ENCODE measurements at places on chromosomes 16 and 17.

- no peak for DNase-seq
Measured at GRCh38 chr16:84836234-84836647, 16.5 kb downstream of the CRISPLD2 start.

- no peak for DNase-seq
Measured at GRCh38 chr17:1511756-1512321, 4.6 kb downstream of the INPP5K start.

- no peak for DNase-seq
Measured at GRCh38 chr16:82157534-82157812, 12.6 kb downstream of the MPHOSPH6 start.

- no peak for DNase-seq
Measured at GRCh38 chr16:27432558-27432957, 30.6 kb downstream of the IL21R start.

DNA sequence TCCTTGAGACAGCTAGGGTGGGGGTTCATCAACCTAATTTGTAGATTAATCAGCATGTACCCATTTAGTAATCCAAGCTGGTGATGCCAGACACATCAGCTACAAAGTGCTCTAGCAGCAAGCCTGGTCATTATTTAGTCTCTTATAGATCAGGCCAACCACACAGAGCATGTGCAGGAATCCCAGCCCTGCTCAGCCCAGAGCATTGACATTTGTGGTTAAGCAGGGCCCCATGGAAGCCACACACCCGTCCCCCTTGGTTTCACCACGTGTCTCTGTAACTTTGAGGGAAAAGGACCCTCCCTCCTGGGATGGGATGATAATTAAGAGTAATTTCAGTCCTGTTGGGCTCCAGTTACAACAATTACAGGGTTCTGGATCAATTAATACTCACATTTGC, 268.8 kb upstream of the RPL38 start:
- DNase-seq, result no peak

DNA sequence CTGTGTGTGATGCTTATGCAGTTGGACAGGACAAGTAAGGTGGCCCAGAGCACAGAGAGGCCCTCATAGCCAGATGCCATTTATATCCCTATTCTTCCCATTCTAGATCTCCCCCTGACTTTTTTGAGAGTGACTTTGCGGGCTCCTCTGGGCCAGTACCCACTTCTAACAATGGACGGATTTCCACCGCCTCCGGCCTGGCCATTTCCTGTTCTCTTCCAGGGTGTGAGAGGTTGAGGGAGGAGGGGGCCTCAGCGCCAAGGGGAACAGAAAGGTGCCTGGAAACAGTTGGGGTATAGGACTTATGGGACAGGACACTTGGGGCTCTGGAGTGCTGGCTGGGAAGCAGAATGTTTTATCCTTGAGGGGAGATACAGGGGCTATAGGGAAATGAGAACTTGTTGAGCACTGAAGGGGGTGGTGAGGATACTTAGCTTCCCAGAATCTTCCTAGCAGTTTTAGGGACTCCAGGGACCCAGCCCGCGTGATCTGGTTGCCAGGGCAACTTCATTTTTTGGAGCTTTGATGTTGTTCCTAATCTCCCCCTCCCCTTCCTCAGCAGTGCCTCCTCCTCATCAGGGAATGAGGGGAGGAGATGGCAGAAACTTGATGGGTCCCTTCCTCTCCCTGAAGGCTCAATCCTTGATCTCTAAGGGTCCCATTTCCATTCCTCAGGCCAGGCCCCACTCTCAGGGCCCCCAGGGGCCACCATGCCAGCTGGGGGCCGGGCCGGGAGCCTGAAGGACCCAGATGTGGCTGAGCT, 3.6 kb downstream of the TAOK2 start:
- DNase-seq, result no peak

DNA sequence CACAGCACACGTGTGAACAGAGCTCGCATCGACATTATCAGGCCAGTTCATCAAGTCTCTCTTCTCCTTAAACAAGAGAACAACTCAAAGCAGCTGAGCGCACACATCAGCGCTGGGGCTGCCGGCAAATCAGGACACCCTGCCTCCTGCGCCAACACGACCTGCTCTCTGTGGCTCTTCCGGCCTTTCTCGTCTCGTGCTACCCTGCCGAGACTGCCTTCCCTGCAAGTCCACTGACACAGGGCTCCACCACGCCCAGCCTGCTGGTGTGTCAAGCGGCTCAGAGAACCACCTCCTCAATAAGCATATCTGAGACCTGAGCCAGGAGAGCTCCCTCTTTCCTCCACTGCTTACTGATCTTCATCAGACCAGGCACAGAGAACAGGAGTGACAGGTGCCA, 96.9 kb downstream of the ZNF778 start:
- no peak for DNase-seq

GRCh38 chr16:77612596-77612995, 109.7 kb upstream of the NUDT7 start:
- DNase-seq, result no peak

GRCh38 chr16:11302977-11303376, 21.8 kb upstream of the PRM1 start:
- DNase-seq, result no peak

- no peak for DNase-seq
Measured at GRCh38 chr17:65572186-65572580, 10.7 kb upstream of the AXIN2 start.

- DNase-seq, result no peak
Measured at GRCh38 chr16:13463619-13464018, 456.3 kb upstream of the ERCC4 start.

DNA sequence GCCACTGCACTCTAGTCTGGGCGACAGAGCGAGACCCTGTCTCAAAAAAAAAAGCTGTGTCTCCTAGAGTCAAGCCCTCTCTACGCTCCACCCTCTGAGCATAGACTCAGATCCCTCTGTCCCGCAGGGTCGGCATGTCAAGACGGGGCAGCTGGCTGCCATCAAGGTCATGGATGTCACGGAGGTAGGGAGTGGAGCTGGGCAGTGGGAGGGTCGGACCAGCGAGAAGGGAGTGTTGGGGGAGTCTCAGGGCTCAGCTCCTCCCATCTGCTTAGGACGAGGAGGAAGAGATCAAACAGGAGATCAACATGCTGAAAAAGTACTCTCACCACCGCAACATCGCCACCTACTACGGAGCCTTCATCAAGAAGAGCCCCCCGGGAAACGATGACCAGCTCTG, 18.5 kb upstream of the C17orf107 start:
- DNase-seq, result no peak

DNA sequence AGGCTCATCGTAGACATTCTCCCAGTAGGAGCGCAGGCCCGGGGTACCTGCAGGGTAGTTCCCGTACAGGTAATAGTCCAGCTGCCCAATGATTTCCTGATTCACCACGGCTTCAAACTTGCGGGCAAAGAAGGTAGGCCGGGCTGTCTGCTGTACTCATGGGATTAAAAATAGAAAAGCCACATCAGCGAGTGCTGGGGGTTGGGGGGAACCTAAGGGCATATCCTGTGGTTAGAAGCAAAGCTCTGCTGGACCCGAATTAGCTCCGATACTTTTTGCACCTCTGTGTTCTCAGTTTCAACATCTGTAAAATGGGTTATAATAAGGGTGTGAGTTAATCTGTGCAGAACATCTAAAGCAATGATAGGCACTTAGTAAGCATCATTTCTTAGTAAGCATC, 336.2 kb downstream of the XYLT1 start:
- DNase-seq, result no peak

DNA sequence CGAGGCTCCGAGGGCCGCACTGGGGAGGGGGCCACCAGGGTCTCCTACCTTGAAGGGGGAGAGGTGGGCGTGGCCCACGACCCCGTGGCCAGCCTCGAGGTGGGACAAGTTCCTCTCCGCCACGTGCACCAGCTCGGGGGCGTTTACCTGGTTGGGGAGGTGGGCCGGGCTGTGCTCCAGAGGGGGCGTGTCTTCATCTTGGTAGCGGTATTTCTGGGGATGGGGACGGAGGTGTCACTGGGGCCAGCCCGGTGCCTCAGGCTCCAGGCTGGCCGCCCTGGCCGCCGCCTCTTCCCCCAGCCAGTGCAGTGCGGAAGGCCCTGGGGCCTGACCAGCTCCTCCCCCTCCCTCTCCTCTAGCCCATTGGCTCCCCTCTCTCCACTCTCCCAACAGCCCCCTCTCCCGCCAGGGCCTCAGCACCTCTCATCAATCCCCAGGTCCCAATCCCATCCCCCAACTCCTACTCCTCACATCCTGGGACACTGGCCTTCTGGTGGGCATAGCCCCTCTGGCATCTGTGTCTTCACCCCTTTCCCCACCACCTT, 11.5 kb downstream of the DLG4 start:
- DNase-seq, result no peak

GRCh38 chr16:19559242-19559910, 3.9 kb downstream of the VPS35L start:
- peak; percentile 63 for DNase-seq

DNA sequence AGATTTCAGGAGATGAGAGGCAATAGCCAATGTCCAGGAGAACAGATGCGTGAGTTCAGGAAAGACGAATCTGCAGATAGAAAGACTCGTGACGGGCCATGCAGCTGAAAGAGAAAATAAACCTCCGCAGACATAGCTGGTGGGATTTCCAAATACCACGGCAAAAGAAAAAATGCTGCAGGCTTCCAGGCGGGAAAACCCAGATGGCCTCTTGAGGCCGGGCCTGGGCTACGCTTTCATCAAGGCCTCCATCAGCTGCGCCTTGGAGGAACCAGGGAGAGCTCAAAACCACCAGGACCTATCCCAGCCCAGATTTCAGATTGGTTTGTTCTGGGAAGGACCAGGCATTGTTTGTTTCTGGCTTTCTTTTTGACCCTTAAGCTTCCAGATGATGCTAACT, 16.7 kb downstream of the CCDC40 start:
- DNase-seq, result no peak

- no peak for DNase-seq
Measured at GRCh38 chr17:10992106-10992880, 154.4 kb upstream of the PIRT start.

DNA sequence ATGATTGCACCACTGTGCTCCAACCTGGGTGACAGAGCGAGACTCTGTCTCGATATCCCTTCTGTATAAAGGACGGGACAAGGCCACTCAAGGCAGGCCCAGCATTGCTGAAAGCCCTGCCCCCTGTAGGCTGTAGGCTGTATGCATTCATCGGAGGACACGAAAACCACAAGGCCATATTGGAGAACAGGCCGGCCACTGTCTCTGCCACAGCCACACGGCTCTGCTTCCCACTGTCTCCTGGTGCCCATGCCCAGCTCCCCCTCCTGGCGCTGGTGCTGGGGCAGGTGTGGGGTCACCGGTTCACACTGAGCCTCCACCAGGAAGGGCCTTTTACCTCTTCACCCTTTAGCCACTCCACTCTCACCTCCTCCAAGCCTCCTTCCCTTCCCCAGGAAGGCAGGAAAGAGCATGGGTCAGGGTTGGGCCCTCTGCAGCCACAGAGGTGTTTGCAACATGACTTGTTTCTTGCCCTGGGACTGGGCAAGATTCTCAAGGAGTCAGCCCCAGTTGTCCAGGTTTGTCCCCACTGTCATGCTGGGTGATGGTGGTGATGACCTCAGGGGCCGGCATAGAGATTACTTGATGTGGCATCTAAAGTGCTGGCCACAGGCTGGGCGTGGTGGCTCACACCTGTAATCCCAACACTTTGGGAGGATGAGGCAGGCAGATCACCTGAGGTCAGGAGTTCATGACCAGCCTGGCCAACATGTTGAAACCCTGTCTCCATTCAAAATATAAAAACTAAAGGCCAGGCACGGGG, 5.3 kb upstream of the NTN3 start:
- peak; percentile 71 for DNase-seq

GRCh38 chr17:3915995-3916696, at the start of gene P2RX1:
Gene P2RX1 (minus strand): TSS chr17:3916465. CDS start chr17:3916225, 240 bp downstream.
- peak; percentile 94 for DNase-seq

DNA sequence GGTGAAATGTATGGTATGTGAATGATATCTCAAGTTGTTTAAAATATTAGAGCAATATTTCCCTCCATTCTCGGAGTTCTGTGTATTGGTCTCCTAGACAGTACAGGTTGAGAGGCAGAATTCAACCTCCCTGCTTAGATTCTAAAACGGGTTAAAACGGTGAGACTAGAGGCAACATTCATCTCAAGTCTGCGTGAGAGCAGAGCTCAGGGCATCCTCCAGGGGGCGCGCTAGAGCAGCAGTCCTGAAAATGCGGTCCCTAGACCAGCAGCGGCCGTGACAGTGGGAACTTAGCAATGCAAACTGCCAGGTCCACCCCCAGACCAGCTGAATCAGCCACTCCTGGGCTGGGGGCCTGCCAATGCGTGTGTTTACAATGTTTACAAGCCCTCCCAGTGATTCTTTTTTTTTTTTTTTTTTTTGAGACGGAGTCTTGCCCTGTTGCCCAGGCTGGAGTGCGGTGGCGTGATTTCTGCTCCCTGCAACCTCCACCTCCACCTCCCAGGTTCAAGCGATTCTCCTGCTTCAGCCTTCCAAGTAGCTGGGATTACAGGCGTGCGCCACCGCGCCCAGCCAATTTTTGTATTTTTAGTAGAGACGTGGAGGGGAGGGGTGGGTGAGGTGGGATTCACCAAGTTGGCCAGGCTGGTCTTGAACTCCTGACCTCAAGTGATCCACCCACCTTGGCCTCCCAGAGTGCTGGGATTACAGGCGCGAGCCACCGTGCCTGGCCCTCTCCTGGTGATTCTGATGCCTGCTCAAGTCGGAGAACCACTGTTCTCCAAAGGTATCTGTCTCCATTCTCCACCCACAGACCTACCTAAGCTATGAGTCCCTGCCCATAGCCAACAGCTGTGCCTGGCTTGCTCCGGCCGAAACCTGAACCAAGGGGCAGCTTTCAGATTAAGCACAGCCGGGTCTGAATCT, 24.2 kb downstream of the KLHL36 start:
- peak; percentile 88 for DNase-seq

GRCh38 chr17:60559995-60560859, 34.2 kb upstream of the APPBP2 start:
- no peak for DNase-seq
